ENCODE measurements at places on chromosomes 12 and 14.

- DNase-seq, result peak; percentile 61
These were observed 83.2 kb downstream of the BCL11B start for GRCh38 chr14:99188731-99189191.

DNA sequence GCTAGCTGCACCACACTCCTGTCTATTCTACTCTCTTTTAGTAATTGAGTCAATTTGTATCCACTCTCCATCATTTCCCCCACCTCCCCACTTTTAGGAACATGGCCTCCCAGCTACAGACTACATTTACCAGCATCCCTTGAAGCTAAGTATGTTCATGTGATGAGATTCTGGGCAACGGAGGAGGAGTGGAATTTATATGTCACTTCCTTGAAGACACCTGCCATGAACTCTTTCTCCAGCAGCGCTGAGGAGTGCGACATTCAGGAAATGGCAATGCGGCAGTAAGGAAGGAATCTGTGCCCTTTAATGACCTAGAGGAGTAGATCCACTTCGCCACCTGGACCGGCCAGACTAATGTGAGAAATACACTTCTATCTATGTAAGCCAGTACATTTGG is 243.7 kb upstream of the DIO2 start:
- DNase-seq, result no peak

DNA sequence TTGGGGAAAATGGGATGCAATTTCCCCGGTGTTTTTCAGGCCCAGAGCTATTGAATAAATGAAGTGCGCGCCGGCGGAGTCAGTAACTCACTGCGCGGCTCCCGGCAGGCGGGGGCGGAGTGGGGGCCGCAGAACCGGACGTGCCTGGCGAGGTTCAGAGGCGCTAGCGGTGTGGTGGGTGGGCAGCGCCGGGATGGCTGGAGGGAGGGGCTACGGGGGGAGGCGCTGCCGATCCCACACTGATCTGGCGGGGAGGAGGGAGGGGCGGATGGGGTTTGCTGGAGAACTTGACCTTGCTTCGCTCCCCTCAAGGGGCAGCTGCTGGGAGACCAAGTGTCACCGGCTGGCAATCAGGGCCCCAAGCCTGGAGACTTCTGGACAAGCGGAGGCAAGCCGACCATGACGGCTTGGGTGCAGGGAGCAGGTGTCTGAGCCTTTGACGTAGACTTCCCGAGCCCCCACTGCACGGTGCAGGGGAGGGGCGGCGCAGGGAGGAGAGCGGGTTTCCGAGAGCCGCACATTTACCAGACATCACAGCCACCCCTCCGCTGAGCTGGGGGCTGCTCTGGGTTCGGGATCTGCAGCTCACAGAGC is 174.1 kb upstream of the RTL1 start:
- no peak for DNase-seq

DNA sequence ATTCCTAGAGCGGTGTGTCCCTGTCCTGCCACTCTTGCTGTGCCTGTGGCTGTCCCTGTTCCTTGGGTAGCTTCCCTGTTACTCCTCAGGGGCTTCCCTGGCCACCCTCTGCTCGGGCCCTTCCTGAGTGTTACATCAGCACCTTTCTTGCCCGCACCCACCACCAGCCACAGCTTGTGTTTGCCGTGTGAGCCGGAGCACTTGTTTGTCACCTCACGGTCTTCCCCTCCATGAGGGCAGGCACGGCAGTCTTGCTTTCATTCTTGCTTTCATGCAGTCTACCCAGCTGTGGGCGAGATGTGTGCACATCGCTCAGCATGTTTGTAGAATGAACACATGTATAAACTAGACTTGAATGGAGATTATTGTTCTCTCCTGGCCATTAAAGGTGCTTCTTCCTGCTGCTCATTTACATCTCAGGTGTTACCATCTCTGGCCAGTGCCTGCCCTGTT is 42.0 kb downstream of the TRAF3 start:
- DNase-seq, result peak; percentile 55

DNA sequence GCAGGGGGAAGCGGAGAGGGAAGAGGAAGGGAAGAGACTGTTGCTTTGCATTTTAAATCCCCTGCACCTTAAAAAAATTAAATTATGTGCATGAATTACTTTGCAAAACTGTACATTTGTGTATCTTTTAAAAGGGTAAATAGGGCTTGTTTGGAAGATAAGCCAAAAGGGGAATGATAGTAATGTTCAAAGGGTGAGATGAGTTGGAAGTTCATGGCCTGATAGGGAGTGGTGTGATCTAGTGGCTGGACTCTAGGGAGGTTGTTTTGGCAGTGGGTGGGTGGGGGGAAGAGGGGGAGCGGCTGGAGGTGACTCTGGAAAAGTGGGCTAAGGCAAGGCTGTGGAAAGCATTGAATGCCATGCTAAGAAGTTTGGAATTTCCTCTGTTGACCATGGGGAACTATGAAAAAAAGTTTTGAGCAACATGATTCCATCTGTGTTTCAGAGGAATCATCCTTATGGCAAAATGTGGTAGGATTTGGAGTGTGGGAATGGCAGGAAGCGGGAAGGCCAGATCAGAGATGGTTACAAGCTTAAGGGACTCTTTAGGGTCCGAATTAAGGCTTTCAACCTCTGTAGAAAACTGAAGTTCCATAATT is 25.5 kb upstream of the EMP1 start:
- no peak for DNase-seq

GRCh38 chr12:92105110-92105509 is 40.5 kb downstream of the BTG1 start:
- DNase-seq, result no peak

GRCh38 chr12:61452076-61452475 is 808.1 kb upstream of the USP15 start:
- no peak for DNase-seq
